ENCODE measurements at places on chromosomes 6 and 20.

- DNase-seq, result no peak
Observed at GRCh38 chr6:132190815-132191175, 210.5 kb downstream of the MOXD1 start.

- no peak for DNase-seq
Observed at GRCh38 chr6:168411793-168412192, 29.2 kb upstream of the SMOC2 start.

- DNase-seq, result no peak
Observed at GRCh38 chr6:108711826-108712225, 136.4 kb upstream of the ARMC2 start.

DNA sequence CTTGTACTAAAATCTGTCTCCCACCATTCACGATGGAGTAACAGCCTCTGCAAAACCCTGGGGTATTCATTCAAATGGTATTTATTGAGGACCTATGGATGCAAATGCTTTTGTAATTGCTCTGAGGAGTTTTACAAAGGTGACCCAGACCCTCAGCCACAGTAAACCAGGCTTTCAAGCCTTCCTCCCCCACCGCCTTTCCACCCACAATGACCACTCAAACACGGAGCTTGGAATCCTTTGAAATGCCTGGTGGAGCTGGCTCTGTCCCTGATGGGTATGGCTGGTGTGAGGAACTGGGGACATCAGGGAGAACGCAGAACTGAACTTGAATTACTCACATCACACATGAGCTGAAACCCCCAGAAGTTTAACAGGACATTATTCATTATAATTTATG is 246.4 kb downstream of the CDH26 start:
- no peak for DNase-seq

- no peak for DNase-seq
Observed at GRCh38 chr6:133553652-133554051, 312.5 kb downstream of the EYA4 start.

GRCh38 chr20:32586291-32586690 is 1.2 kb upstream of the NOL4L start:
- DNase-seq, result no peak

DNA sequence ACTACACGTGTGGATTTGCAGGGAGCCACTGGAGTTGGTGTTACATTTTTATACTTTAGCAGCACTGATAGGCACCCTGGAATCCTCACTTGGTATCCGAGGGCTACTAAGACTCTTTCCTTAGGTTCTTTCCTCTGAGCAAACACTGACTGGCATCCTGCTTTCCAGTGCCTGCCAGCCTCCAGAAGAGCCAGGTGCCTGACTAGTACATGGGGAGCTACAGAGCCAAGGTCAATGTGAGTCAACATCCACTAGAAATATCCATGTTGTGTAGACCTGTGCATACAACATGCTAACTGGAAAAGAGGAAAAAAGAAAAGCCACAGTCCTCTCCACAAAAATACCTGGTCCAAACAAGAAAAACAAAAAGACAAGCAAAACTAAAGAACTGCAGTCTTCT is 5.9 kb downstream of the TUBB1 start:
- no peak for DNase-seq

- no peak for DNase-seq
Observed at GRCh38 chr20:18543932-18544331, 23.3 kb upstream of the SMIM26 start.

GRCh38 chr6:52547647-52548352 is 29.1 kb downstream of the TRAM2 start:
- no peak for DNase-seq

DNA sequence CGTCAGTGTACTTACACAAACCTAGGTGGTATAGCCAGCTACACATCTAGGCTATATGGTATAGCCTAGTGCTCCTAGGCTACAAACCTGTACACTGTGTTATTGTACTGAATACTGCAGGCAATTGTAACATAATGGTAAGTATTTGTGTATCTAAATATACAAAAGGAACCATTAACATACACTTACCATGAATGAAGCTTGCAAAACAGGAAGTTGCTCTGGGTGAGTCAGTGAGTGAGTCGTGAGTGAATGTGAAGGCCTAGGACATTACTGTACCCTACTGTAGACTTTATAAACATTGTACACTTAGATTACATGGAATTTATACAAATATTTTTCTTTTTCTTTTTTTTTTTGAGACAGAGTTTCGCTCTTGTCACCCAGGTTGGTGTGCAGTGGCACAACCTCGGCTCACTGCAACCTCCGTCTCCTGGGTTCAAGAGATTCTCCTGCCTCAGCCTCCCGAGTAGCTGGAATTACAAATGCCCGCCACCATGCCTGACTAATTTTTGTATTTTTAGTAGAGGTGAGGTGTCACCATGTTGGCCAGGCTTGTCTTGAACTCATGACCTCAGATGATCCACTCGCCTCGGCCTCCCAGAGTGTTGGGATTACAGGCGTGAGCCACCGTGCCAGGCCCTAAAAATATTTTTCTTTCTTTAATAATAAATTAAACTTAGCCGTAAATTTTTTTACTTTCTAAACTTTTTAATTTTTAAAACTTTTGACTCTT is 15.4 kb upstream of the KIAA1755 start:
- DNase-seq, result no peak

GRCh38 chr6:54802775-54803634 is 43.6 kb upstream of the FAM83B start:
- DNase-seq, result no peak

- no peak for DNase-seq
Observed at GRCh38 chr20:17640875-17641378, 41.1 kb downstream of the RRBP1 start.

DNA sequence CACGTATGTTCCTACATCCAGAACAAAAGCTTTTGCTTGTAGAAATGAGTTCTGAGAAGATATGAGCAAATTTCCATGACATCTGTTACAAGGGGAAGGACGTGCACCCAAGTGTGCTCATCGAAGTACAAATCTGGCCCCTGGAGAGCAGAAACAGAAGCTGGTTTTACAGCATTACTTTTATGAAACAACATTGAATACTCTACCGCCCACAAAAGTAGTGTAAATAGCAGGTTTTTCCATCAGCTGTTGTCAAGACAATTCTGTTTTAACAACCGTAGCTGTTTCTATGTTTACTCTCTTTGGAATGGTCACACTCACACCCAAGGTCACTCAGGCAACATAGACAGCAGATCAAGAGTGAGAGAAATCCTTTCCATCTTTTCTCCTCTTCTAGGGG is 114.2 kb upstream of the SSTR4 start:
- no peak for DNase-seq

- DNase-seq, result no peak
Observed at GRCh38 chr6:2502998-2503674, 247.6 kb downstream of the MYLK4 start.

- DNase-seq, result no peak
Observed at GRCh38 chr6:19450651-19451050, 386.5 kb upstream of the ID4 start.

- DNase-seq, result no peak
Observed at GRCh38 chr20:14493408-14493807, 156.0 kb upstream of the FLRT3 start.
